ENCODE measurements at places on chromosomes 16 and 17.

- no peak for DNase-seq
These were observed 346.9 kb downstream of the C16orf95 start for GRCh38 chr16:86970279-86970678.

DNA sequence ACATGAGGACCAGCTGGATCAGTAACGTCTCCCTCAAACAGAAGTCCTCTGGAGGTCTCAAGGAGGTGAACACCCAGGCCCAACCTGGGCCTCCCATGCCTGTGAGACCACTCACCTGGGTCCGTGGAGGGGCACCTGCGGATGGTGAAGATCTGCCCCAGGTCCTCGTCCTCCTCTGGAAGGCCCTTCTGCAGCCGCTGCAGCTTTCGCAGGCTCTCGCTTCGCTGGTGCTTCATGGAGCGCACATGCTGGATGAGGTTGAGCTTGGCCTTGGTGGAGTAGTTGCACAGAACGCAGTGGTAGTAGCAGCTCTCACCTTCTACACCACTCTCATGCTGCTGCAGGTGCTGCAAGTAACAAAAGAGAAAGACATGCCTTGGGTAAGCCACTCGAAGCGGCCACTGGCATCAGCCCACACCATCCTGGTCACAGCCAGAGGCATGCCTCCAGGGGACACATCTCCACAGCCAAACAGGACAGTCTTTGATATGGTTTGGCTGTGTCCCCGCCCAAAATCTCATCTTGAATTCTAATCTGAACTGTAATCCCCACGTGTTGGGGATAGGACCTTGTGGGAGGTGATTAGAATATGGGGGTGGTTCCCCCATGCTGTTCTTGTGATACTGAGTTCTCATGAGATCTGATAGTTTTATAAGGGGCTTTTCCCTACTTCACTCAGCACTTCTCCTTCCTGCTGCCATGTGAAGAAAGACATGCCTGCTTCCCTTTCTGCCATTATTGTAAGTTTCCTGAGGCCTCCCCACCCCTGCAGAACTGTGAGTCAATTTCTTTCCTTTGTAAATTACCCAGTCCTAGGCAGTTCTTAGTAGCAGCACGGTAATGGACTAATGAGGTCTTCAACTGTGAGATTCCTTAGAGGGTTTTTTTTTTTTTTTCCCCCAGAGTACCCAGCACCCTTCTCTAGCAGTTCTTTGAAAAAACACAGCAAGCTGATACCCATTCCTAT lies 158.0 kb downstream of the ZFHX3 start:
- no peak for DNase-seq

DNA sequence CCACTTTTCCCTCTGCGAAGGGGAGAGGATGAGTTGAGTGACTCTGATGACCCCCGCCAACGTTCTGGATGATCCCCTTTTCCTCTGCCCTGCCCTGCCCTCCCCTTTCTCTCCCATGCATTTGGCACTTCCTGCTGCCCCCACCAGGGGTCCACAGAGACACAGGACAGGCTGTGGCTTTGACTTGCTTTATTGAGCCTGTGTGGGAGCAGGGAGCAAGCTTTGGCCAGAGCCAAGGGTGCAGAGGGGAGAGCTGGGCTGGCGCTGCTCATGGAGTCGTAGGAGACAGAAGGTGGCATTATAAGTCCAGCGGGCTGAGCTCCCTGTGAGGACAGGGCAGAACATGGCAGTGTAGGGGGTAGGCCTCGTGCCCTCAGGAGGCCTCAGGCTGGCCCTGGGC lies 1.6 kb downstream of the PPY start:
- no peak for DNase-seq

GRCh38 chr17:80097844-80098691 lies 3.3 kb upstream of the GAA start:
- no peak for DNase-seq

DNA sequence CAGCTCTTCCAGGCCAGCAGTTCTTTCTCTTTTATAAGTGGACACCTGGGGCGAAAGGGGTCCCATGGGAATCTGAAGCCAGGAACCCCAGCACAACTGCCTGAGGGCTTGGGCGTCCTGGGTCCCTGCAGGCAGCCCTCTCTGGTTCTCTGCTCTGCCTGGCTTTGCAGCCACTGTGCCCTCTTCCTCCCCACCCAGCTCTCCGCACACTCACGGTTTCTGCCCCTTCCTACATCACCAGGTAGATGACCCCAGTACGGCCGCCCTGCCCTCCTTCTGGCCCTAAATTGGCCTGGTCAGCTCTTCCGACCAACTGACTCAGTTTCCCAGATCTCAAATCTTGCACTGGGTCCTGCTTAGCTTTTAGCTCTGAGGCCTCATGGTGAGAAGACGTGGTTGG lies 225.3 kb downstream of the KATNIP start:
- DNase-seq = no peak

DNA sequence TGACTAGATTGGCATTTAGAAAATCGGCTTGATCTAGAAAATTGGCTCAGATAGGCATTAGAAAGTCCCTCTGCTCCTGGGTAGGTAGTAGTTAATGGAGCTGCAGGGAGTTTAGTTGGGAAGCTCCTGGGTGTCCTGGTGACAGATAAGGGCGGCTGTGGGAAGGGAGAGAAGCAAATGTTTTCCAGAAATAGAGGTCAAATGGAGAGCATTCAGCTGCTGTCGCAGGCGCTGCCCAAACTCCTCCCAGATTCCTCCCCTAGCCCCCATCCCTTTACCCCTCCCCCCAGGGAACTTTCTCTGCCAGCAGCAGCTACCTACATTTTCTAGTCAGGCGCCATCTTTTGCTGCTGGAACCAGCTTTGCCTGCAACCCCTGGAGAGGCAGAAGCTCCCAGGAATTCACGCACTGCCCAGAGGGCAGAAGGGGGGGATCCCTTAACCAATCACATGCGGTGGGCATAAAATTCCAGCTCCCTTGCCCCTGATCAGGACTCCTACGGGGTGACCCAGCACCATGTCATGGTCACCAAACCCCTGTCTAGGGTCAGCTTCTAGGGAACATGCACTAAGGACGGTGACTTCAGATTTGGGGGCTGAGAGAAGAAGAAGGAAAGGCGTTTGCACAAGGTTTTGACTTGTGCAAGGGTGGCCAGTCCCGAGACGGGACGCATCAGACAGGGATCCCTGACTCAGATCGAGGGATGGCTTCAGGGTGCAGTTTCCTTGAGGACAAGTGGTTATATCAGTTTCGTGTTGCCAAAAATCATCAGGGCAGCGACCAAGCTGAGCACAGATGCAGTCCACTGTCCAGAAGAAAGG lies 43.8 kb downstream of the SOCS1 start:
- no peak for DNase-seq

DNA sequence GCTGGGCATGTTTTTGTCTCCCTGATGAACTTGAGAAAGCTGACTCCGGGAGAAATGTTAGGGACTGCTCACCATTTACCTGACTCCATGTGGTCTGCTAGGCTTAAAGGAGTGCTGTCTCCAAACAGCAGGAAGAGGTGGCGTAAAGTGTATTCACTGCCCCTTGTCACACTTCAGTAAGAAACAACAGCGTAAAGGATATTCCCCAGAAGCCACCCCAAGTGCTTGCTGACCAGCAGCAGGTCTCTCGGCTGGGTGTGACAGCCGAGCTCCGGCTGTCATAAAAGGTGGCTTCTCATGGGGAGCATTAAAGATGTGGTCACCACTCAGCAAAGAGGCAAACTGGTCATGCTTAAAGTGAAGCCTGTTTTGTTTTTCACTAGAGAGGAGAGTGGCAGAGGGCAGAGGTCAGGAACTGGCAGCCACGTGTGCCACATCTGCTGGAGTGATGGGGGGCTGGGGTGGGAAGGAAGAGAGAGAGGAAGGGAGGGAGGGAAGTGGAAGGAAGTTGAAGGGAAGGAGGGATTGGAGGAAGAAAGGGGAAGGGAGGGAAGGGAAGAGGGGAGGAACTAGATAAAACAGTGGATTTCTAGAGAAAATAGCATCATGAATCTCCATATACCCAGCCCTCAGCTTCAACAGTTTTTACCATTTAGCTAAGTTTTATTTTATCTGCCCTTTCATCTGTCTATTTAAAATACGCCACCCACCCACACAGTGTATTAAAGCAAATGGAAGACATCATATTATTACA lies 119.3 kb downstream of the CLEC16A start:
- DNase-seq = no peak

GRCh38 chr17:43367737-43368242 lies 31.0 kb upstream of the ARL4D start:
- no peak for DNase-seq

- no peak for DNase-seq
These were observed 6.1 kb downstream of the TMEM235 start for GRCh38 chr17:78237401-78238012.

DNA sequence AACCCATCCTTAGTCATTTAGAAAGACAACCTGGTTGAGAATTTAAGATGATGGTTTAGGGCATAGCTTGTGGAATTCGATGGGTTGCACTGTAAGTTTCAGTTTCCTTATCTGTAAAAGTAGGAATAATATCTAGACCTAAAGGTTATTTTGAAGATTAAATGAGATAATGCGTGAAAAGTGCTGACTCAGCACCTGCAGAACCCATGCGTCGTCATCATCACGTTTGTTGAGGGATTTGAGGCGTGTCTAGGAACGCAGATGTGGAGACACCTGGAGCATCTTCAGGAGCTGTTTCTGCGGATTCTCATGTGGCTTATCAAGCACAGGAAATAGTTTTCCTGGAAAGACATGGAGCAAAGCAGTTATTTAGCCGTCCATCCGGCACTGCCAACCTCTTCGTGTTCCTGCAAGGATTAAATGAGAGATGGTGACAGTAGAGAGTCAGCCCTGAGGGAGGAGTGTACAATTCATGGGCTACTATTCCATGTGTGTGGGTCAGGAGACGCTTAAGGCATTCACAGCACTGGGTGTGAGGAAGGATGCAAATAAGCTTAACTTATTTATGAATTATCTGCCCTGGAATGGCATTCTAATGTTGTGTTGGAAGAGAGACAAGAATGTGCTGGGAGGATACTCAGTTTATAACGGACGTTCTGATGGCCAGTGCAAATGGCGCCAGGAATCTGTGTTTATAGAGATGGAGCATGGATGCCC lies 536.1 kb downstream of the MAF start:
- no peak for DNase-seq

DNA sequence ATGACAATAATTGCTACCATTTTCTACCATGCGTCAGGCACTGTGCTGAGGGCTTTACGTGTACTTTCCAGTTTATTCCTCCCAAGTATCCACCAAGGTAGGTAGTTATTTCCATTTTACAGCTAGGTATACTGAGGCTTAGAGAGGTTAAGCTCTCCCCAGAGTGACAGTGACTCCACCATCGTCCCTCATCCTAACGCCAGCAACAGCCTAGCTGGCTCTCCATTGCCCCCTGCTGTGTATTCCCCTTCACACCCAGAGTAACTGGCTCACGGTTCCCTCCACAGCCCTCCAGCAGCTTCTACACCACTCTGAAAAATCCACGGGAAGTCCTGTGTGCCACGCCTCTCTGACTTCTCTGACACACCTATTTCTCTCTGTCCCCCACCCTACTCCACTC lies 7.1 kb upstream of the ASGR1 start:
- no peak for DNase-seq

DNA sequence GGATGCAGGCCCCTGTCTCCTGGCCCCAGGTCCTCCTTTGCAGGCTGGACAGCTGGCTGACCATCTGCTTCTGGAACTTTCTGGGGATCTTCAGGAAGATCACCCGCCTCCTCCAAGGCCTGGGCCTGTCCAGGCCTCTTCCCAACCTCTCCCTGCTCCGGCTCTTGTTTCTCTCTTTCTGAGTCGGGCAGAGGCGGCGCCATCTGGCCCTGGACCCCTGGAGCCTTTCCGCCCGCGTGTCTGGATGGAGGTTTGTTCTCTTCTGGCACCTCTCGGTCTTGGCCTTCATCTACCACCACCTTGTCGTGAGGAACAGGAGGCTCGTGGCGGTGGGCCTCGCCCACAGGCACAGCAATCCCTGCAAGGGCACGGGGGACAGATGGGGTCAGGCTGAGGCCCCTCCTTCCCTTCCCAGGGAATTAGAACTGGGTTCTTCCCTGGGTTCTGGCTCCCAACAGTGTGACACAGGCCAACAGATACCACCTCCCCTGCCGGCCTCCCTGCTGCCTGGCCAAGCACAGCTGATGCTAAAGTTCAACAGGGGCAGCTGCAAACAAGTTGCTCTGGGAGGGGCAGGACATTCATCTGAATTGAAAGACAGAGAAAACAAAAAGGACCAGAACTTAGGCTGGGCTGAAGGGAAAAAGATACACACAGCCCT lies 13.3 kb downstream of the NDUFAF8 start:
- DNase-seq = no peak

DNA sequence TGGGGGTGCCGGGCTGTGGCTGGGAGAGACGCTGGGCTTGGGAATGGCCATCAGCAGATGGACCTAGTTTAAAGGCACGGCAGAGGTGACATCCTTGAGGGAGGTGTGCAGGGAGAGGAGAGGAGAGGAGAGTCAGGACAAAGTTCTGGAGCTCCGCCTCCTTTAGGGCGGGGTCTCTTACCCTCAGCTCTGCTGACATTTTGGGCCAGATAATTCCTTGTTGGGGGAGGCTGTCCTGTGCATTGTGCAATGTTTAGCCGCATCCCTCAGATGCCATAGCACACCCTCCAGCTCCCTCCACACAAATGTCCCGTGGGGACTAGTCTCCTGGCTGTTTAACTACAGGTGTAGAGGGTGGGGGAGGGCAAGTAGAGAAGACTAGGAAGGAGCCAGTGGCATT lies 48.3 kb downstream of the ARHGAP23 start:
- DNase-seq = no peak

DNA sequence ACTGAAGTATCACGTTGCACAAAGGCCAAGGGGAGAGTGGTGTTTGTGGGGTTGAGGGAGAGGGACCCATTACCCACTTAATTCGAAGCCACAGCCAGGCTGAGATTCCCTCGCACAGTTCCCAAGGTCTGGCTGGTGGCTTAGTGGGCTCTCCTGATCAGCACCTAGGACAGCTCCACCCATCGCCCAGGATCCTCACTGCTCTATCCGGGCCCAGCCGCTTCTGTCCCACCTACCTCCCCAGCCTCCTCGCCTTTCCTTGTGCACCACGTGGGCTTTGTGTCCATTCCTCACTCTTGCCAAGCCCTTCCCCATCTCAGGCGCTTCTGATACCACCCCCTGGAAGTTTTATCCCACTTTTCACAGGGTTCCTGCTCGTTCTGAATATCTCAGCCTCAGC lies 163.5 kb downstream of the CCT6B start:
- no peak for DNase-seq

DNA sequence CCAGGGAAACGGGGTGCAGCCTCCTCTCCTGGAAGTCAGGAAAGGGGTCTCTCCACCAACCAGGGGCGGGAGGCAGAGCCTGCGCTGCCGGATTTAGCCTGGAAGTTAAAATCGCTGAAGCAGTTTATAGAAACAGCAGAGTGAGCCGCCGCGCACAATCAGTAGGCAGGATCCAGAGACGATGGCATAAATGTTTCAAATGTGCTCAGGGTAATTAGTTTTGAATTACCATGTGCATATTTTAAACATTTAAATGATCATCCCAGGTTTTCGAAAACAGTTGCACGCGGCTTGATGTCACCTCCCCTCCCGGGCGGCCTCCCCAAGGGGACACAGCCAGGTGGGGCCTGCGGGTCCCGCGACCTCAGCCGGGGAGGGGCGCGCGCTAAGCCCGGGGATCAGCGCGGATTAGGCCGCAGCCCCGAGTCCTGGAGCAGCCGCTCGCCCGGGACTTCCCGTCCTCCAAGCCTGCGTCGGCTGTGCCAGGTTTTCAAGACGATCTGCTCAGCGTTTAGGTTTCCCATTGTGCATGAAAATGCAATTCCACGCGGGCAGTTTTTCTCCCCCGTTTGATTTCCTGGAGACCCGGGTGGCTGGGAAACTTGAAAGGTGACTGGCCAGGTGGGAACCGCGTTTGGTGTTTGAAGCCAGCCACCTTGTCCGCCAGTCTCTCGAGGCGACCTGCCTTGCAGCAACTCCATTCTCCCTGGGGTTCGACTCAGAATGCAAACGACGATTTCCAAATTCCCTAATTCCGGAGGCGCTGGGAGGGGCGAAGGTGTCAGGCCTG lies 78.3 kb downstream of the RPA1 start:
- DNase-seq = no peak

- no peak for DNase-seq
These were observed 52.3 kb downstream of the CYB5D2 start for GRCh38 chr17:4195306-4195705.
